ENCODE measurements at places on chromosomes 2 and 18.

GRCh38 chr2:137886083-137886831 lies 78.0 kb upstream of the HNMT start:
- DNase-seq = no peak

DNA sequence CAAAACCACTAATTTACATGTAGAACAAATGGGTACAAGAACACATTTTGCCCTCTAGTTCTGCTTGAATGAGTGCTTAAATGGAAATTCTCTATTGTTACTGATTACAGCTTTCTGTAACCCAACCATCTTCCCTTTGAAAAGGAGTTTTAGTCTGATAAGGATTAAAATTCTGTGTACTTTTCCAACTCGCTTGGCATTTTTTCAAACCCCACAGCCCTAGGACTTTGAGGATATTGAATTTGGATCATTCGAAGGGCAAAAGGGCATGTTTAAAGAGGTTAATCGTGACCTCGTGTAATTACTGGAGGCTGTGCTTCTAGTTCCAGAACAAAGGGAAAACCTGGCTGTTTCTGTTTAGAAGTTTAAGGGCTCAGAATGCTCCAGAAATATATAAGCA lies 432.3 kb downstream of the PID1 start:
- DNase-seq = no peak

DNA sequence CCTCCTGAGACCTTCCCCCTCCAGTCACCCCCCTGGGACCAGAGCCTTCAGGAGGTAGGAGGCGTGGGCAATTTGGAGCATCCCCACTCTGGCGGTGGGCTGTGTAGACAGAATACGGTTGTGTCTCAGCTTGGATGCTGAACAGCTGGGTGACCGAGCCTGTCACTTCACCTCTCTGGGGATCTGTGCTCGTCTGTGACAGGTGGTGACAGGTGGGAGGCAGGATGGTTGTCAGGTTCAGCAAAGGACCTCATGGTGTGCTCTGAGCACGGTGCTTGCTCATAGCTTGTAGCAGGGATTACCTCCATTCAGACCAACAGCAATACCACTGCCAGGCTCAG lies 186.5 kb upstream of the HS6ST1 start:
- no peak for DNase-seq

GRCh38 chr18:66792466-66792865 lies 188.6 kb upstream of the CDH19 start:
- DNase-seq = no peak

DNA sequence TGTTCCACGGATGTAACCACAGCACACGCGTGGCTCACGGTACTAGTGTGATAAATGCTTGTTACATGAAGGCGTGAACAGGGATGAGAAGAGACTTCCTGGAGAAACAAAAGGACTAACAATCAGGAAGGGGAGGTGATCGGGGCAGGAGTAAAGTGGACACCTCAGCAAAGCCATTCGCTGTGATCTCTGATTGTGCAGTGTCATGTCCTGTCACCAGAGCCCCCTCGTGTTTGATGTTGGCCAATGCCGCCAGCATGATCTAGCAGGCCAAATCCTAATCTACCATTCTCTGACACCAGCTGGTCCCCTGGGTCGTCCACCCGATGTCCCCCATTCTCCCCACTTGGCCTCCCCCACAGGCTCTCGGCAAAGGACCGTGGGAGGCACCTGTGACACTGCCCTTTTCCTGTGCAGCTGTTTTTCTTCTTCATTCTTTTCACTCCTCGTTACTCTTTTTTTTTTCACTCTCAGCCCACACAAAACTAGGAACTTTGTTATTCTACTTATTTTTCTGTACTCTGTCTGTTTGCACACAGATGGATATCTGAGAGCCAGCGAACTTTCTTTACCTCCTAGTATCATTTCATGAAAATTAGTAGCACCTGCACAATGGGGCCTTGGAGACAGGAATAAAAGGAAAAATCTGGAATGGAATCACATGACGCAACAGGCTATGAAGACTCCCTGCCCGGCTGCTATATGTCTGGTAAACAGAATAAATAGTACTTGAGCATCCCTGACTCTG lies 146.8 kb downstream of the TGIF1 start:
- peak; percentile 62 for DNase-seq

DNA sequence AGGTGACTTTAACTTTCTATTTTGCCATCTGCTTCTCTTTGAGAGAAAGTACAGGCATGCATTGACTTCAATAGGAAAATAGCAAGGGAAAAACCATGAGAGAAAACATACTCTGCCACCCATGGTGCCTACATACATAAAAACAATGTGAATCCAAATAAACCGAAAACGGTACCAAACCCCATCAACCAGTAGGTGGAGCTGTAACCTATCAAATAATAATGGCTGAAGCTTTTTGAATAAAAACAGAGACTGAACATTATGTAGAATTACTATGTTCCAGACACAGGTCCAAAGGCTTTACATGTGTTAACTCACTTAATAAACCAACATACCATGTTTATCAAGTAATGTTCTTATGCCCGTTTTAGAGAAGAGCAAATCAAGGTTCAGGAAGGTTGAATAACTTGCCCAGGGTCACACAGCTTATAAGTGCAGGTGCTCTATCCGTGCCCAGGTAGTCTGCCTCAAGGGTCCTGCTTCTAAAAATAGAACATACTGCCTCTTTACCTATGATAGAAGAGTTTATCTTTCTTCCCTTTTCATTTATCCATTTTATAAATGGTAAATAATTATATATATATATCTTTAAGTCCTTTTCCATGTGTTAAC lies 293.9 kb upstream of the SYT4 start:
- no peak for DNase-seq

- DNase-seq = no peak
These were observed 1.9 kb downstream of the MCFD2 start for GRCh38 chr2:46913471-46914381.

- no peak for DNase-seq
These were observed 21.3 kb downstream of the NCAPH start for GRCh38 chr2:96356889-96357288.

- DNase-seq = no peak
These were observed 28.4 kb upstream of the CCDC102B start for GRCh38 chr18:68769461-68769860.

DNA sequence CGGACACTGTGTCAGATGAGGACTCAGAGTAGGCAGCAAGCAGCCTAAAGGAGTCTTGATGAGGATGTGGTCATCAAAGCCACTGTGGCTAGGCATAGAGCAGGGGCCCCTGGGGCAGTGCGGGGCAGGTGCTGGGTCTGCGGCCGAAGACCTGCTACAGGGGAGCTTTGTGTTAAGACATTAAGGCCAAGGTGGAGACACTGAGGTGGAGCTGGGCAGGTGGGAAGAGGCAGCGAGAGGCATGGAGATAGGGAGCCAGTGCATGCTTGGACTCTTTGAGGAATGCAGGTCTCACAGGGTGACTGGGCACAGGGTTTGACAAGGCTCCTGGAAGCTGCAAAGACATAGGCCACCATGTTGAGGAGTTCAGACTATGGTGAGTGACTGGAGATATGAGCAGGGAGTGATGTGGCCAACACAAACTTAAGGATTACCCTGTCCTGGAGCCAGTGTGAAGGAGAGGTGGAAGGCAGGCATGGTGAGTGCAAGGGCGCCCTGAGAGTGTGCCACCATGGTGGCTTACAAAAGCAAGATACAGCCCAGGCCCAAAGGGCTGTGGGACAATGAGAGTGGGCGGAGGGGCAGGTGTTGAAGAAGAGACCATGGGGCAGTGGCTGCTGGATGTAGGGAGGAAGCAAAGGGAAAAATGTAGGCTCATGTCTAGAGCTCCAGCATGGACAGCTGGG lies 450.9 kb upstream of the HS6ST1 start:
- no peak for DNase-seq

DNA sequence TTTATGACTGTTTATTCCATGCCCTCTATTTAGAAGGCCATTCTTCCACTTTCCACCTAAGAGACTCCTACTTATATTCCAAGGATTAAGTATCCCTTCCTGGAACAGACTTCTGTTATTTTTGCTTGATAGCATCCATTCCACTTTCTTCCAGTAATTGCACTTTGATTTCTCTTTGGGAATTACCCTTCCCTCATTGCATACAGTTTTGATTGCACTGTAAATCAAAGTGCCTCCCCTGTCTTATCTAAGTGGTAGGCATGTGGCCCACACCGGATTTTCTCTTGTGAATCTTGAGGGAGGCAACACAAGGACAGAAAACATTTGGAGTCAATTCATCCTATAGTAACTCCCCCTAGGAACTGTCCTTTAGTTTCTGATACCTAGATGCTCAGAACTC lies 120.4 kb downstream of the PDE11A start:
- no peak for DNase-seq

DNA sequence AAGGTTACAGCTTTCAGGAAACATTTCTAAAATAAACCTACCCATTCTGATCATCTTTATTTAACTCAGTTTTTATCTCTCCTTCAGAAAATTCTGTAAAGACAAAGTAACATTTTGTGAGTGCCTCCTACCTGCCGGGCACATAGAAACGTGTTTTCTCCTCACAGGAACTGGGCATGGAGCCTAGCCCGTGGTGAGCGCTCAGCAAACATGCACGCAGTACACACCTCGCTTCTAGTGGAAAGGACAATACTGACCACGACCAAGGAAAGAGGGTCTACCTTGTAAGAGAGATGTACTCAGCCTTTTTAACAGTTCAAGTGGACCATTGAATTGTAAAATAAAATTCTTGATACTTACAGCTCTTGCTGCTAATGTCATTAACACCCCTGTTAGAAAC lies 24.8 kb upstream of the KIDINS220 start:
- DNase-seq = no peak

GRCh38 chr2:119760956-119761275 lies 1.2 kb downstream of the PTPN4 start:
- DNase-seq = no peak

DNA sequence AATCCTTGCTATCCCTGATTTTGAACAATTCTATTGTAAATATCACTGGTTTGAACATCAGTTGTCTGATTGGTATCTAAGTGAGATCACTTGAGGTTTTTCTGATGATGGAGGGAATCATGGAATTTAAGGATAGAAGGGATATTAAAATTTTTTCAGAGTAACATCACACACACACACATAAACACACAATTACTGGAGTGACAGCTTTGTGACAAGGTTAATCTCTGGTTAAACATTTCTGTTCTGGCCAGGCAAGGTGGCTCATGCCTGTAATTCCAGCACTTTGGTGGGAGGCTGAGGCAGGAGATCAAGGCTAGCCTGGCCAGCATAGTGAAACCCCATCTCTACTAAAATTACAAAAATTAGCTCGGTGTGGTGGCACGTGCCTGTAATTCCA lies 85.3 kb downstream of the SOCS6 start:
- DNase-seq = no peak

DNA sequence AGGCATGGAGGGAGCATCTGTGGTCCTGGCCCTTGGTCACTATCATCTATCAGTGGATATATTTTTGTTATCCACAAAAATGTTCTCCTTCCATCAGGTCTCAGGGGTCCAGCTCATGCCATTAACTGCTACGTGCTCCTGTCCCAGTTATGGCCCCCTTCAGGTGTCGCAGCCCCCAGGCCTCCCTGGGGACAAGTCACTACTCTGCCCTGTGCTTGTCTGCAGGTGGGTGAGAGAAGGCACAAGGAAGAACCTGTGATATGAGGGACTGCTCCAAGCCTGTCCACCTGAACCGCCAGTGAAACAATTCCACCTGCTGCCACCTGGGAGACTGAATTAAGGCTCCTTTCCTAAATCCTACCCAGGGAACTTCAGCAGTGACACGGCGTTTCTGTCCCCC lies 229.6 kb upstream of the ID2 start:
- no peak for DNase-seq

DNA sequence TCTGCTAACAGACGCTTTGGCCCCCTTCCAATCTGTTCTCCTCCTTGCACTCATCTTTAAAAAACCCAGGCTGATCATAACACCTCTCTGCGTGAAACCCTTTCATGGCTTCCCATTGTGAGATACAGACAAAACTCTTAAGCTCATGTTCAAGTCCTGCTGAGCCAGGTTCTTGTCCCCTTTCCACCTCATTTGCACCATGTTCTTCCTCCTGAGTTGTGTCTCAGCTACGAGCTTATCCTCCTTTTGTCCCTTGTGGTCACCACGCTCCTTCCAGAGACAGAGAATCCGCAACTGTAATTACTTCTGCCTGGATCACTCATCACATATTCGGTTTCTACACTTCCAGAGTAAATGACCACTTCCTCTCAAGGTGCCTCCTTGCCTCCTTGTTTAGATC lies 238.8 kb downstream of the ACTR3 start:
- no peak for DNase-seq

- DNase-seq = no peak
These were observed 70.6 kb upstream of the TMEM178A start for GRCh38 chr2:39595116-39595515.

- no peak for DNase-seq
These were observed 267.8 kb upstream of the NCKAP5 start for GRCh38 chr2:133835821-133836619.

Data from Peyer's patch (tissue), 4 donors.